ENCODE measurements at places on chromosomes 13 and 19.

- no peak for DNase-seq
Measured at GRCh38 chr13:107069108-107069776, 501.3 kb upstream of the ARGLU1 start.

GRCh38 chr19:49701271-49701786 lies 10.4 kb downstream of the CPT1C start:
- DNase-seq = no peak

GRCh38 chr13:33800646-33801186 lies 17.2 kb upstream of the RFC3 start:
- no peak for DNase-seq

DNA sequence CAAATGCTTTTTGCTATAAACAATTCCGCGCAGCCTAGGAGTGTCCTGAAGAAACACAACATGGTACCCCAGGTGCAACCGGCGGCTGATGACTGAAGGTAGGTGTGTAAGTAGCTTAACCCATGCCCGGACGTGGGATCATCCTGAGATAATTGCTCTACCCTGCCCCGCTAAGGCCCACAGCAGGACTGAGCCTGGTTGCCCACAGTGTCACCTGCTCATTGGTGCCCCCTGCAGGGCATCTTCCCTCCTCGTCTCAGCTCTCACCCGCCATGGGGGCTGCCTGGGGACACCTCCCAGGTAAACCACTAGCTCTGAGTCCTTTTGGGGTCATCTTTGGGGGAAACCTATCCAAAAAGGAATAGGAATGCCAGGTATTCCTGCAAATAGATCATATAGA lies 22.3 kb downstream of the TMEM161A start:
- DNase-seq = peak; percentile 50

- DNase-seq = no peak
Measured at GRCh38 chr13:32588736-32589135, 2.5 kb downstream of the PDS5B start.

- DNase-seq = no peak
Measured at GRCh38 chr19:27776020-27776419, 1436.9 kb downstream of the UQCRFS1 start.

DNA sequence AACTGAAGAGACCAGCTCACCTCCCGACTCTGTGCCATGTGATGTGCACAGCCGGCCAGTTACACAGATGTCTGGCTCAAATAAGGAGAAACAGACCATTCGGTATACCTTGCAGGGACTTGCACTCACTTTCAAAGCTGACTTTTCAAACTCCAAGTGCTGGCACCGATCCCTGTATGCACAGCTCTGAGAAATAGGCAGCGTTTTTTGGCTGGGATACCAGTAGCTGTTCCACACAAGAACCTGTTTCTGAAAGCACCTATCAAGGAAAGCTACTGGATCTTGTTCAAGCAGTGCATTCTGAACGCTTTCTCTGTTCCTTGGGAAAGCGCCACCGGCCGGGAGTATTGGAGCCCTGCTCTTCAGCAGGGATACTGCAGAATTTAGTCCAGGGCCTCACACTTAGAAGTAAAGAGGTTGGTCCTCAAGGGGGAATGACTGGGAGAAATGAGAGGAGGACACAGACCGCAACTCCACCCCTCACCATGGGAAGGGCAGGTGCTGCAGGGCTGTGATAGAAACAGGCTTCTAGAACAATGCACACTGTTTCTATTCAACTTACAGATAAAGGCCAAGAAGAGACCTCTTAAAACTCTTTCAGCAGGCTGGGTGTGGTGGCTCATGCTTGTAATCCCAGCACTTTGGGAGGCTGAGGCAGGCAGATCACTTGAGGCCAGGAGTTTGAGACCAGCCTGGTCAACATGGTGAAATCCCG lies 53.6 kb upstream of the PABPC3 start:
- no peak for DNase-seq

DNA sequence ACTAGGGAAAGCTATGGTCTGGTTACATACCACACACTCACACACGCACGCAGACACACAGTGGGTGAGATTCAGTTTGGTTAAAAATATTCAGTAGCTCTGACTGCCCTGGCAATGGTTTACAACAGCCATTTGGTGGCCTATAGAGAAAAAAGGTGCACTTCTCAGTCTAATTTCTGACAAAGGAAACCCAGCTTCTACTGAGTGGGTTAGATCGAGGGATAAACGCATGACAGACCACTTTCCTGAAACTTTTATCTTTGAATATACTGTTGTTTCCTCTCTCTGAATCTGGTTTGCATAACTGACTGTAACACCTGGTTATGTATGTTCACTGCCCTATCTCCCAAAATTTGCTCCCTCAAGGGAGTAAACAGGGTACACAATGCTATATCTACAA lies 2.5 kb downstream of the LIG4 start:
- no peak for DNase-seq

- peak; percentile 19 for DNase-seq
Measured at GRCh38 chr19:51712461-51713081, 11.2 kb downstream of the HAS1 start.
